ENCODE measurements at places on chromosomes 6 and 20.
A peak's percentile ranks its signal among the peaks of the same experiment; 100 is the strongest.

DNA sequence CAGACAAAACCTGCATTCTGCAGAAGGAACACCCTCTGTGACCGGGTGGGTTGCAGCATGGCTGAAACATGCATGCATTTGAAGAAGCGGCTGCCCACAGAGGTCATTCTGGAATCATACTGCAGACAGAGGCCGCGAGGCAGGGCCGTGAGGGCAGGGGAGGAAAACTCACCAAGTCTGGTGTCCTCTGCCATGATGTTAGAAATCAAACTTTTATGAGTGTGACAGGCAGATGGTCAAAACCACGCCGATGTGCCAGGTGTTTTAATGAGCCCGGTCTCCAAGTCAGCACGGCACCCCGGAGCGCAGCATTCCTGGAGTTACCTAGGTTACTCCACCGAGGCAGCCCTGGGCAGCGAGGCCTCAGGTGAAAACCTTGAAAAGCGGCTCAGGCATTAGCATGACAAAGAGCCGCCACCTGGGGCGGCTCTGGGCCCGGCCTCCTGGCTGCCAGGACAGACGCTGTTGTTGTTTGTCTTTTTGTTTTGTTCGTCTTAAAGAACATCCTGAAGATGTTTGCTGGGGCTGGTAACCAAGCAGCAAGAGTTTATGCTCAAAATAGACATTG is 255.6 kb downstream of the ERMARD start:
- DNase-seq: no peak
- H3K4me3 ChIP-seq: no peak overlapping the region
- peaks cover under 1% of the 10 kb centered on the region for H3K27me3 ChIP-seq
- H3K36me3 ChIP-seq: no peaks in the 10 kb centered on the region

DNA sequence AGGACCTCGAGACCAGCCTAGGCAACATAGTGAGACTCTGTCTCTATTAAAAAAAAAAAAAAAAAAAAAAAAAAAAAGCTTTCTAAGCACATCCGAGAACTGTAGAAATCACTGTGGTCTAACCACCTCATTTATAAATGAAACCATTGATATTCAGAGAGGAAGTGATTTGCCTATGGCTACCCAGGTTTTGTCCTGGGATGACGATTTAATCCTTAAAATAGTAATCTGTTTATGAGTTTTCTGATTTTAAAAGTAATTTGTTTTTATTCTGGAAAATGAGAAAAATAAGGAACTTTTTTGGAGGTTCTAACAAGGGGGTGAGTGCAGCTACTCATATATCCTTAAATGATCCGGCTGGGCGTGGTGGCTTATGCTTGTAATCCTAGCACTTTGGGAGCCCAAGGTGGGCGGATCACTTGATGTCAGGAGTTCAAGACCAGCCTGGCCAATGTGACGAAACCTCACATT is 6.5 kb upstream of the BTN3A2 start:
- no peaks in the 10 kb centered on the region for H3K36me3 ChIP-seq
- H3K4me3 ChIP-seq: no peak overlapping the region
- no peak for DNase-seq

GRCh38 chr20:63047267-63047666 is 40.5 kb upstream of the BHLHE23 start:
- DNase-seq: no peak
- H3K27ac ChIP-seq: no peak overlapping the region
- H3K27me3 ChIP-seq: no peaks in the 10 kb centered on the region
- peaks cover 23% of the 10 kb centered on the region for H3K36me3 ChIP-seq
- no peak overlapping the region for H3K4me3 ChIP-seq
- no peaks in the 10 kb centered on the region for H3K4me1 ChIP-seq

GRCh38 chr20:44074252-44075151 is 112.5 kb downstream of the JPH2 start:
- no peak for DNase-seq
- peaks cover 3% of the 10 kb centered on the region for H3K27me3 ChIP-seq
- peaks cover 22% of the 10 kb centered on the region for H3K4me1 ChIP-seq

- no peak overlapping the region for H3K27ac ChIP-seq
- no peaks in the 10 kb centered on the region for H3K4me1 ChIP-seq
- H3K27me3 ChIP-seq: no peaks in the 10 kb centered on the region
- H3K4me3 ChIP-seq: no peak overlapping the region
These were observed 47.1 kb upstream of the MCM9 start for GRCh38 chr6:118981884-118982574.

DNA sequence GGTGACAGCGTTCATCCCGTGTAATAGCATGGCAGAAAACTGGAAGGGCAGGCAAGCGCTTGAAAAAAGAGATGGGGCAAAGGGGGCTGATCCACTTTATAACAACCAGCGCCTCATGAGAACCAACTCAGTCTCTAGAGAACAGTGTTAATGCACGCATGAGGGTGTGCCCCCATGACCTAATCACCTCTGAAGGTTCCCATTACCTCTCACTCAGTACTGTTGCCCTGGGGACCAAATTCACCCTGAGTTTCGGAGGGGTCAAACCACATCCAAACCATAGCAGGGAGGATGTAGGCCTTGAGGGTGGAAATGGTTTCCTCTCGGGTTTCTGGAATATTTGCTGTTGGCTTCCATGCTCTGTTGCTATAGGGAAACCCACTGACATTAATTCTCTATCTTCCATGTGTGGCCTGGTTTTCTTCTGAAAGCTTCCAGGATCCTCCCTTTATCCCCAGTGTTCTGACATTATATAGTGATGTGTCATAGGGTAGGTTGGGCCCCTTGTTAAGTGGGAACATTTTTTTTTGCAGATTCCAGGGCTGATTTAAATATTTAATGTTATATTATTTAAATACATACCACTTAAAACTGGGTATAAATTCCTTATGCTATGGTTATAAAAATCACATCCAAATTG is 65.2 kb downstream of the PPP1R14C start:
- peaks cover under 1% of the 10 kb centered on the region for H3K27me3 ChIP-seq
- H3K27ac ChIP-seq: no peak overlapping the region
- no peak overlapping the region for H3K4me3 ChIP-seq
- H3K4me1 ChIP-seq: no peaks in the 10 kb centered on the region
- no peak for DNase-seq
- H3K36me3 ChIP-seq: no peaks in the 10 kb centered on the region

DNA sequence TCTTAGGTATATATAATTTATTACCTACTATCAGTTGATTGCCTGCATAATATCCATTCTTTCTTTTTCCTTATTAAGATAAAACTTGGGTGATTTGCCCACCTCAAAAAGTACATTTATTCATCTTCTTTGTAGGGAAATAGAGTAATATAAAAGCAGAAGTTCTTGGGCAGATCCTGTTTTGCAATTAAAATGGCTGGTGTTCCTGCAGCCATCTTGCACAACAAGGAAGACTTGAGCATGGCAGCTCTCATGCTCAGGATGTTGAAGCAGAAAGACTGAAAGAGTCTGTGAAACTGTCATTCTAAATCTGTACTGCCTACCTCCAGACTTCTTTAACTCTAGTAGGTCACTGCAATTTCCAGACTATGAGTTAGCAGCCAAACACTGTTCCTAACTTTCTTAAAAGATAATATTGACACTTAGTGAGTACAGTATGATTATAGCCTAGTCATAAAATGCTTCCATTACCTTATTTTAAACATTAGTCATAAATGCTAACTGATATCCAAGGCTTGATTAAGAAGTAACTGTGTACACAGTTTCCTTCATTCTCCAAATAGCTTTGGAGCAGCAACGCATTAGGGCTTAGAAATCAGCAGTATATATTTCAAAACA is 24.6 kb upstream of the HTR1B start:
- no peaks in the 10 kb centered on the region for H3K27me3 ChIP-seq
- no peaks in the 10 kb centered on the region for H3K4me1 ChIP-seq
- H3K27ac ChIP-seq: no peak overlapping the region

DNA sequence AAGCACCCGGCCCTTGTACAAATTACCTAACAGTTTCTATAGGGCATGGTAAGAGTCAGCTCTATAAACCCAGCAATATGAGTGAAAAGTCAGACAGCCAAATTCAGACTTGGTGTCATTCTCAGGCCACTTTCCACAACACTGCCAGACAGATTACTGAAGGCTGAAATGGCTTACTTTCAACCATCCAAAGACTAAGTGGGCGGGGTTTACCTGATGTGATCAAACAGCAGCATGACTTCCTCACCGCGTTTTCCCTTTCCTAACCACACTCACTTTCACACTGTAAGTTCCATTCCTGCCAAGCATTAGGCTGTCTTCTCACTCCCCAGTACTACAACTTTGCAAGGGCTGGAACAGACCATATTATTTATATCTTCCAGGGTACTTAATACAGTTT is 85.9 kb downstream of the SMLR1 start:
- no peaks in the 10 kb centered on the region for H3K27me3 ChIP-seq
- H3K4me3 ChIP-seq: no peak overlapping the region
- no peak overlapping the region for H3K27ac ChIP-seq
- no peaks in the 10 kb centered on the region for H3K4me1 ChIP-seq
- DNase-seq: peak; percentile 31
- no peaks in the 10 kb centered on the region for H3K36me3 ChIP-seq

- H3K36me3 ChIP-seq: no peaks in the 10 kb centered on the region
- DNase-seq: no peak
- H3K4me1 ChIP-seq: no peaks in the 10 kb centered on the region
- H3K27ac ChIP-seq: no peak overlapping the region
These were observed 1247.9 kb downstream of the GRIK2 start for GRCh38 chr6:102641426-102641825.

GRCh38 chr20:20549704-20550103 is 162.7 kb downstream of the RALGAPA2 start:
- H3K4me3 ChIP-seq: no peak overlapping the region
- no peak overlapping the region for H3K27ac ChIP-seq
- H3K36me3 ChIP-seq: peaks cover 3% of the 10 kb centered on the region
- DNase-seq: no peak

GRCh38 chr6:144162977-144163376 is 12.7 kb downstream of the STX11 start:
- H3K27me3 ChIP-seq: no peaks in the 10 kb centered on the region
- no peak for DNase-seq
- H3K4me1 ChIP-seq: no peaks in the 10 kb centered on the region
- no peak overlapping the region for H3K4me3 ChIP-seq

DNA sequence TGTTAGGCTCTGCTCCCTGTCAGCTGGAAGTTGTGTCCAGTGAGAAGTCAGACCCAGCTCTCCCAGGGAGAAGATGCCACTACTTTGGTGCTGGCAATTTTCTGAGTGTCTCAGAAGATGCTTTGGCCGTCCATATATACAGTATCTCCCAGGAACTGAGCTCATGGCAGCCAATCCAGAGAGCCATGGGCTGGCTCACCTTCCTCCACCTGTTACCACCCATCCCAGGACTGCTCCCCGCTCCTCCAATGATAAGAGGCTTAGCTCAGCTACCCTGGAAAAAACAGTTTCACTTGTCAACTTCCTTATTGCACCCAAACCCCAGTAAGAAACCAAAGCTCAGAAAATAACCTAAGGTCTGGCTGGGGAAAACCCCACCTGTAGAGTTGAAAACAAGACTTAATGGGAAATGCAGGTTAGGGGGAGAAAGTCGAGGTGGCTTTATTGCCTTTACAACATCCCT is at the start of gene BNIP5:
Gene BNIP5, minus strand, starts transcription at position 110 of the 463 bp plus-strand sequence. CDS start 6,198 bp downstream, outside the sequence.
- DNase-seq: no peak
- no peaks in the 10 kb centered on the region for H3K4me1 ChIP-seq
- no peak within 1 kb of the TSS for H3K4me3 ChIP-seq
- no peak within 1 kb of the TSS for H3K27ac ChIP-seq
- peaks cover 11% of the 10 kb centered on the region for H3K27me3 ChIP-seq

GRCh38 chr20:17786221-17786718 is 86.5 kb downstream of the BANF2 start:
- no peak for DNase-seq
- H3K4me1 ChIP-seq: no peaks in the 10 kb centered on the region
- no peaks in the 10 kb centered on the region for H3K27me3 ChIP-seq
- H3K27ac ChIP-seq: no peak overlapping the region

- H3K27me3 ChIP-seq: peaks cover 17% of the 10 kb centered on the region
- H3K4me3 ChIP-seq: no peak overlapping the region
- H3K27ac ChIP-seq: no peak overlapping the region
- no peaks in the 10 kb centered on the region for H3K36me3 ChIP-seq
- DNase-seq: no peak
These were observed 615 bp upstream of the EYA2 start for GRCh38 chr20:46893877-46894578.

- H3K27me3 ChIP-seq: no peaks in the 10 kb centered on the region
- no peak overlapping the region for H3K27ac ChIP-seq
- H3K4me1 ChIP-seq: no peaks in the 10 kb centered on the region
- H3K4me3 ChIP-seq: no peak overlapping the region
- no peak for DNase-seq
These were observed 231.3 kb upstream of the MARCKS start for GRCh38 chr6:113625850-113626249.

DNA sequence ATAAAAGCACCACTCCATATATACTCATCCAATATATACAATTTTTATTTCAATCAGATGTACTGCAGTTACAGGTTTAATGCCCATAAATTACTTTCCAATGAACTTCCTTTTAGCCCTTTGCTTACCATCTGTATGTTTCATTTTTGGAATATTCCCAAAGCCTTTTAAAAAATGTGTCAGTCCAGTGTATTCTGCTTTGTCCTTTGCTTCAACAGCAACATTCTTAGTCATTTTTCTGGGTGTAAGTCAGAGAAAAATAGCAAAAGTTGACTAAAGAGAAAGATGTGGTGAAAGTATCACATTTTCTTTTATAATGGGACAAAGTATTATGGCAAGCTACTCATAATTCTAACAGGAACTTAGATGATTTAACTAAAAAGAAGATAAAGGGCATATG is 15.2 kb downstream of the DSE start:
- DNase-seq: no peak
- no peak overlapping the region for H3K4me3 ChIP-seq
- H3K36me3 ChIP-seq: no peaks in the 10 kb centered on the region

DNA sequence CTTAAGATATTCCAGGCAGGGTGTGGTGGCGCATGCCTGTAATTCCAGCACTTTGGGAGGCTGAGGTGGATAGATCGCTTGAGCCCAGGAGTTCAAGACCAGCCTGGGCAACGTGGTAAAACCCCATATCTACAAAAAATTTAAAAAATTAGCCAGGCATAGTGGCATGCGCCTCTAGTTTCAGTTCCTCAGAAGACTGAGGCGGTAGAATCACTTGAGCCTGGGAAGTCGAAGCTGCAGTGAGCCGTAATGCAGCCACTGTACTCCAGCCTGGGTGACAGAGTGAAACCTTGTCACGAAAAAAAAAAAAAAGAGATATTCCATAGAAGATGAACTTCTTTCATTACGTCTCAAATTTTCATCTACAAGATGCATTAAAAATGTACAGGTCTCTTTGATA is 46.7 kb upstream of the ISM1 start:
- H3K27me3 ChIP-seq: no peaks in the 10 kb centered on the region
- H3K36me3 ChIP-seq: no peaks in the 10 kb centered on the region
- no peaks in the 10 kb centered on the region for H3K4me1 ChIP-seq
- no peak overlapping the region for H3K27ac ChIP-seq
- no peak for DNase-seq

- H3K36me3 ChIP-seq: no peaks in the 10 kb centered on the region
- no peaks in the 10 kb centered on the region for H3K4me1 ChIP-seq
- no peak for DNase-seq
- H3K27me3 ChIP-seq: peaks cover 2% of the 10 kb centered on the region
- H3K27ac ChIP-seq: no peak overlapping the region
- no peak overlapping the region for H3K4me3 ChIP-seq
These were observed 31.9 kb downstream of the ANKRD60 start for GRCh38 chr20:58196402-58197184.
